ENCODE measurements at places on chromosomes 3 and 15. TPM values are rescaled to one million over a fixed set of nuclear protein-coding genes. Genes with fewer than 3 reads are reported as not detected.

The ABI3BP gene
- polyA plus RNA-seq: 17.5 TPM

The SLC6A20 gene
- polyA plus RNA-seq: not detected

GRCh38 chr15:91488452-91488851 is 365.1 kb upstream of the SLCO3A1 start:
- DNase-seq: no peak

- no peak for DNase-seq
Measured at GRCh38 chr3:46542801-46543201, 23.3 kb downstream of the LRRC2 start.

The GPR27 gene
- not detected for polyA plus RNA-seq

- peak; percentile 76 for DNase-seq
Measured at GRCh38 chr3:179852142-179852905, 184.4 kb downstream of the PEX5L start.

The ASB14 gene
- polyA plus RNA-seq: not detected

GRCh38 chr15:74314795-74315438 is 52.5 kb downstream of the CYP11A1 start:
- peak; percentile 65 for DNase-seq

DNA sequence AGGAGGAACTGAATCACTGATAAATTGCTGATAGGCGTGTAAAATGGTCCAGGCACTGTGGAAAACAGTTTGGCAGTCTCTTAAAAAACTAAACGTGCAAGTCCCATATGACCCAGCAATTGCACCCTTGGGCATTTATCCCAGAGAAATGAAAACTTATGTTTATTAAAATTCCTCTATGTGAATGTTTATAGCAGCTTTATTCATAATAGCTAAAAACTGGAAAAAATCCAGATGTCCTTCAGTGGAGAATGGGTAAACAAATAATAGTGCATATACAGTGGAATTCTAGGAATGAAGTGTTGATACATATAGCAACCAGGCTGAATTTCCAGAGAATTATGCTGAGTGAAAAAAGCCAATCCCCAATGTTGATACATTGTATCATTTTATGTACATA is 482.2 kb upstream of the PDZRN3 start:
- DNase-seq: peak; percentile 83

- peak; percentile 99 for DNase-seq
Measured at GRCh38 chr3:114624571-114625181, 330.8 kb downstream of the TIGIT start.

The LRRC3B gene
- polyA plus RNA-seq: not detected

- DNase-seq: no peak
Measured at GRCh38 chr3:53534676-53535400, 40.4 kb downstream of the CACNA1D start.

The SAMMSON gene
- not detected for polyA plus RNA-seq

The CASR gene
- polyA plus RNA-seq: not detected

The GAP43 gene
- 2.1 TPM for polyA plus RNA-seq

GRCh38 chr3:120497818-120498217 is 47.0 kb upstream of the FSTL1 start:
- peak; percentile 65 for DNase-seq

The CHRNA3 gene
- polyA plus RNA-seq: not detected

- no peak for DNase-seq
Measured at GRCh38 chr15:78737187-78737820, 74.0 kb downstream of the ADAMTS7 start.

The GP5 gene
- 0.02 TPM for polyA plus RNA-seq

DNA sequence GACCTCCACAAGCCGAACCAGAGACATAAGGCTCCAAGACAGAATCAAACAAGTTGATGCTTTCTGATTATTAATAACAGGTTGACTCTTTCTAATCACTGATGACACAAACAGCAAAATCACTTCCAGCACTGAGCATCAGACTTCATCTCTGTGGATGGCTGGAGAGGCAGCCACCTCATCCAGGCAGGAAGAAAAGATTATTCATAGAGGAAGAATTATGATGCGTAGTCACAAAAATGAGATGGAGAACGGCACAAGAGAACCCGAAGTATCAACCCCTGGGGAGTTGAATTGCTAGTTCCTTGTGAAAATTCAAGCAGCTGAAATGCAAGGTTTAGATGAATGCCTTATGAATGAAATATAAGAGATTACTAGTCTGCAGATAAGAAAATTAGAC is 49.9 kb upstream of the LMCD1 start:
- no peak for DNase-seq

DNA sequence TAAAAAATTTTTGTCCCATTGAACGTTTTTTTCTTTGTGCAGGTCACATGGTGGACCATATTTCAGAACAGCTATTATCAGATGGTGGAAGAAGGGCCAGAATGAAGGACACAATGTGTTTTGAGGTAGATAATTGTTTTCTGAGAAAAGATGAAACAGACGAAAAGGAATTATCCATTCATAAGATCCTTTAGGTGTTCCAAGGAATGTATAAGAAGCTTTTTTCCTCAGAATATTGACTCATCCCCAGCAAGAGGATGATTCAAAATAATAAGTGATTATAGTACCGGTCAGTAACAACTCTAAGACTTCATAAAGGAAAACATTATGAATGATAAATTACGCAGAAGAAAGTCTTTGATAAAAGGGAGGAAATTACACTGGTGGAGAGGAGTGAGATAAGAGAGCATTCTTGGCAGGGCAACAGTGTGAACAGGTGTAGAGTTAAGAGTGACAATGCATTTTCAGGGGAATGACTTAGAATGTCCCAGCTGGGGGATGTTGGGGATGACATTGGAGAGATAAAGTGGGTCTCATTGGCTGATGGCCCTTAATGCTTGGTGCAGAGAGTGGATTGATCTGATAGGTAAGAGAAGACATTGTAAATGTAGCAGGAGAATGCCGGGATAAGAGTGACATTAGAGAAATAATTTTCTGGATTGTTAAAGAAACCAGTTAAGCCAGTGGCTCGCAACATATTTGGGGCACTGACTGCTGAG is 27.0 kb upstream of the AQP9 start:
- no peak for DNase-seq

The SYNPR gene
- not detected for polyA plus RNA-seq

Measured in fibroblast of lung (primary cell).